ENCODE measurements at places on chromosomes 11 and 22.

DNA sequence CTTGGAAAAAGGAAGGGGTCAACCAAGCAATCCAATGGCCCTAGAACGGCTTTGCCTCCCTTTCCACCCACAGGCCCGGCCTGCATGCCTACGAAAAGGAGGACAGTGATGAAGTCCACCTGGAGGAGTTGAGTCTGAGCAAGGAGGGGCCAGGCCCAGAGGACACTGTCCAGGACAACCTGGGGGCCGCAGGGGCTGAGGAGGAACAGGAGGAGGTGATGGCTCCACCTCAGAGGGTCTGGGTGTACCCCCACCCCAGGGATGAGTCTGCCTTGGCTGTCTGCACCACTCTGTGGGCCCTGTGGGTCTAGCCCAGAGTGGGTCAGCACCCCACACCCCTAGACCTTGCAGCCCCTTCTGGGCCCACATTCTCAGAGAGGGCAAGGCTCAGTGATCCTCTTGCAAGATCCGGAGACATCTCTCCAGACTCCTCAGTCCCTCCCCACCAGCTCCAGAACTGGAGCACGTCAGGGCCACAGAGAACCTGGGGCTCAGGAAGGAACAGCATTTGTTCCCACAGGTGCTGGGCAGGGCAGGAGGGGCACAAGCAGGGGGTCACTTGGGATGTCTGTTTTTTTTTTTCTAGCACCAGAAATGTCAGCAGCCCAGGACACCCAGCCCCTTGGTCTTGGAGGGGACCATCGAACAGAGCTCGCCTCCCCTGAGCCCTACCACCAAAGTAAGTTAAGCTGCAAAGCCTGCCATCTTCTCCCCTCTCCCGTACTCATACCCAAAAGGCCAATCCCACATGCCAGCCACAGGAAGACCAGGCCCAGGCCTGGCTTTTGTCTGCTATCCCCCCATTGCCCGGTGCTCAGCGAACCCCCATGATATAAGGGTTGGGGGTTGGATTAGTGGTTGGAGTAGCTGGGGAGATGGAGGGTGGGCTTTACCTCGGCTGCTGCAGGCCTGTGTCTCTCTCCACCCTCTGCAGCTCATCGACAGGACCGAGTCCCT lies 8.1 kb downstream of the PRR33 start:
- no peak for DNase-seq

- DNase-seq = no peak
Measured at GRCh38 chr22:23127055-23127756, 14.6 kb downstream of the RSPH14 start.

GRCh38 chr11:28504555-28505110 lies 396.4 kb downstream of the METTL15 start:
- no peak for DNase-seq

- DNase-seq = peak; percentile 0
Measured at GRCh38 chr11:37657645-37658044, 1059.6 kb upstream of the RAG2 start.

DNA sequence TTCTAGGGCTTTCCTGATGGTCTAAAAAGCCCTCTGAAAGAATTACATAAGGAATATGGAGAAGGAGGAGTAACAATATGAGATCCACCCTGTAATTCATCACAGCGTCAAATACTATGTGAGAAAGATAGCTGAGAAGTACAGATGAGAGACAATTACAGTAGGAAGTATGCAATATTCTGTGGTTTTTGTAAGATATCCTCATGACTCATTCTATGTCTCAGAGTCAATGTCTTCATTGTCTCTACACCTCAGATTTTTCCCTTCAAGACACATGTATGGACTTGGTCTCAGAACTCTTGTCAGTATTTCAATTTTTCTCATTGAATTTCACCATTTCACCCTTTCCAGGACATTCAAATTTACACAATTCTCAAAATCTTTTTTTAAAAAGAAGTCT lies 343.3 kb upstream of the CTSC start:
- DNase-seq = no peak

- DNase-seq = peak; percentile 9
Measured at GRCh38 chr11:113874581-113875233, 665 bp downstream of the USP28 start.

Data from DMS153 (cell line).